ENCODE measurements at places on chromosomes 4 and X. TPM values are rescaled to one million over a fixed set of nuclear protein-coding genes. Genes with fewer than 3 reads are reported as not detected.
A peak's percentile ranks its signal among the peaks of the same experiment; 100 is the strongest.

The FRMD7 gene
- total RNA-seq = not detected

The RNF212 gene
- total RNA-seq = 3.5 TPM

The HTN3 gene
- not detected for total RNA-seq

The GYG2 gene
- not detected for total RNA-seq

DNA sequence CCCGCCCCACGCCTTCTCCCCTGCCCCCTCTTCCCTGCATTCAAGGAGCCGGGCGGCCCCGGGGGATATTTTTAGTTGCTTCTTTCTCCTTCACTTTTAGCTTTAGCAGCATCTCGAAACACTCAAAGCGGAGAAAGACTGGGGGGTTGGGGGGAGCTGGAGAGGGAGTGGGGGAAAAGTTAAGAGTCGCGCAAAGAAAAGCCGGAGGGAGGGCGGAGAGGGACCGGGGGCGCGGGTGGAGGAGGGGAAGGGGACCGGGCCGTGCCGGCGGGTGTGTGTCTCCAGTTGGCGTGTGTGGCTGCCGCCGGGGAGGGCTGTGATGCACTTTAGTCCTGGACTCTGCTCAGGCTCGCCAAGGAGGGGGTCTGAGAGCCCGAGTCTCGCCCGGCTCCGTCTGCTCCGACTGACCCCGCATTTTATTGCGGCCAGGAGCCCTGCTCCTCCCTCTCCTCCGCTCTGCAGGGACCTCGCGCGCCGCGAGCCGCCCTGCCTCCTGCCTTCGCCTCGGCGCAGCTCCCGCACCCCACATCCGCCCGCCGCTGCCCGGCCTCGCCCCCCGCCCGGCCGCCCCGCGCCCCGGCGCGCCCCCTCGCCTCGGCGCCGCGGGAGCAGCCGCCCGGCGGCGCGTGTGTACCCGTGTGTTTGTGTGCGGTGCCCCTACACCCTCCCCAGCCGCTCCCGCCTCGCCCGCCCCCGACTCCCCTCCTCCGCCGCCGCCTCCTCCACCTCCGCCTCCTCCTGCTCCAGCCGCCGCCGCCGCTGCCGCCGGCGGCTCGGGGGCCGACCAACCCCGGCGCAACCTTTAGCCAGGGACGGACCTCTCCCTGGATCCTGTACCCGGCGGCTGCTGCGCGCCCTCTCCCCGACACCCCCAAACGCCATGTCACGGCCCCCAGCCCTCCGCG lies 1.4 kb downstream of the ZNF827 start:
- peaks cover 36% of the 10 kb centered on the region for H3K4me1 ChIP-seq
- peak overlapping the region; percentile 99 for H3K4me3 ChIP-seq
- peak overlapping the region; percentile 95 for H3K27ac ChIP-seq
- peaks cover 8% of the 10 kb centered on the region for H3K36me3 ChIP-seq

DNA sequence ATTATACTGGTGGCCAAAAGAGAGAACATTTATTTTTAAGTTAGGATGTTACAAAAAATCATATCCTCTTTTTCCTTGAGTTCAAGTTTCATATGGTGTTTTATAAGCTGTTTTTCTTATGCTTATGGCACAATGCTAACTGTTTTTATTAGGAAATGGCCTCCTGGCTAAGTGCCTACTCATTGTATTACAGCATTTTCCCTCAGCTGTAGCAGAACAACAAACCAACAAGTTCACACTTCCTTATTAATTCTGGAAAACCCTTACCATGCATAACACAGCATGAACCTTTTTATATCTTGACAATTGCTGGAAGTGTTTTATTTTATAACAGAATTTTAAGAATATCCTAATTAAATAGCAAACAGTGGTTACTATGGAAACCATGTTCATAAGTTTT lies 165.8 kb downstream of the GASK1B start:
- no peak overlapping the region for H3K27ac ChIP-seq
- no peak for DNase-seq
- H3K36me3 ChIP-seq = no peaks in the 10 kb centered on the region
- no peaks in the 10 kb centered on the region for H3K27me3 ChIP-seq
- no peaks in the 10 kb centered on the region for H3K4me1 ChIP-seq

DNA sequence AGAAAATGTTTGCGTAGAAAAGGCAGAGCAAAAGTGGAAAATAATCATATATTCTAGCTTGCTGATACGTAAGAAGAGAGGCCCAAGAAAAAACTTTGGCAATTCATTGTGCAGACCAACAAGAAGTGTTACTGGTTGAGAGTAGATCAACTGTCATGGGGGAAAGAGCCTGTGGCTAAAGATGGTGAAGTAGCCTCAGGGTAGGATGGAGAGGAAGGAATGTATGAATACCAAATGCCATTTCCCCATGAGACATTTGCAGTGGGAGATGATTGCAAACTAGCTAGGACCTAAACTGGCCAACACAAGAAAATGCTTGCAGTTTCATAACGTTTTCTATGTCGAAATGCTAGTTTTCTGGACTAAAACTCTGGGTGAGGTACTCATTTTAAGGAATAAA lies 47.7 kb upstream of the ADGRL3 start:
- no peaks in the 10 kb centered on the region for H3K4me1 ChIP-seq
- no peak overlapping the region for H3K27ac ChIP-seq
- no peak overlapping the region for H3K4me3 ChIP-seq
- H3K27me3 ChIP-seq = no peaks in the 10 kb centered on the region
- H3K36me3 ChIP-seq = no peaks in the 10 kb centered on the region

- no peak for DNase-seq
- H3K4me3 ChIP-seq = no peak overlapping the region
- peaks cover 14% of the 10 kb centered on the region for H3K36me3 ChIP-seq
- peaks cover 20% of the 10 kb centered on the region for H3K4me1 ChIP-seq
Observed at GRCh38 chr4:7823416-7823824, 116.2 kb downstream of the AFAP1 start.

DNA sequence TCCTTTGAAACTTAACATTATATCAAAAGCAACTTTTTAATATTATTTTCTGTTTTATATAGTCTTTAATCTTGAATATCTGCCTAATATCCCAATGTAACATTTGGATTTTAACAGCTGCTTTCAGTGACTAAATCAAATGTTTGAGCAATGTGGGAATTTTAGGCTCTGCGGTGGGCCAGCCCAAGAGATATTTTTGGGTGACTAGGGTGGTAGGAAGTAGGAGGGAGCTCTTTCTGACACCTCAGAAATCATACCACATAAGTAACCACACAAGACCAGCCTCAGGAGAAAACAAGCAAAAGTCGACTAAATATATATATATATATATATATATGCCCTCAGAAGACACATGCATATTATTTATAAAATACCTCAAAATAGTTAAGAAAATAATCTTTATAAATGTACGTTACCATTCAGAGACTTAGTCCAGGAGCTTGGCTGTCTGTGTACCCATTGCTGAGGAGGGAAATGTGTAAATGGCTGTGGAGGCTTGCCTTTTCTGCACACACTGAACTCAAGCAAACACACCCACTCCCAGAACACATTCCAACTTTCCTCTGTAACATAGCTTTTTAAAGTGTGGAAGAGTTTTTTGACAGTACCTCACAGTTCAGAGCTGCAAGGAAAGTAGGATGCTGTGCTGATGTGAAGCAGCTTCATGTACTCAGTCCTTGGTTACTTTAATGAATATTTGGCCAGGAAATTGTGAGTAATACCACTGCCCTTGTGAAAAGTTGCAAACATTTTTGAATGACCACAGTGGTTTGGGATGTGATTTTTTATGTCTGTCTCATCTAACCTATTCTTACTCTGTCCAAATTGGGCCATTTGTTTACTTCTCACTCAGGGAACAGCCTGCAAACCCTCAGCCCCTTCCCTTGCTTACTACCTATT lies at the start of gene RTL3:
Gene RTL3, minus strand, starts transcription at position 484 of the 900 bp plus-strand sequence. CDS start 908 bp downstream, outside the sequence.
- no peak for DNase-seq
- H3K36me3 ChIP-seq = no peaks in the 10 kb centered on the region
- peaks cover 22% of the 10 kb centered on the region for H3K4me1 ChIP-seq
- H3K27me3 ChIP-seq = no peaks in the 10 kb centered on the region

DNA sequence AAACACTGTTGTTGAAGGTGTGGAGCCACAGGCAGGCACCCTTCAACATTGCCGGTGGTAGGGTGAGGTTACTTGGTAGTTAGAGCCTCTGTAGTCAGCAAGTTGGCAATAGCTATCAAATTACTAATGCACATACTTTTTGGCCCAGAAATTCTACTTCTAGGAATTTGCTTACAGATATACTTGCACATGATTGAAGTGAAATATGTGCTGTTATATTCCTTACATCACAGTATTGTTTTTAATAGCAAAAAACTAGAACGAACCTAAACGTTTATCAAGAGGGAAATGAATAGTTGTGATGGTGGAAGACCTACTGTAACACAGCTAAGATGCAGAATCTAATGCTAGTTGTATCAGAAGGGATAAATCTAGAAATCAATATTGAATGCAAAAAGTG lies 7.7 kb upstream of the PJA1 start:
- H3K4me1 ChIP-seq = no peaks in the 10 kb centered on the region
- peaks cover 7% of the 10 kb centered on the region for H3K27me3 ChIP-seq
- H3K36me3 ChIP-seq = no peaks in the 10 kb centered on the region

GRCh38 chr4:25800245-25800644 lies 62.5 kb downstream of the SEL1L3 start:
- H3K27ac ChIP-seq = no peak overlapping the region
- H3K4me1 ChIP-seq = no peaks in the 10 kb centered on the region
- H3K27me3 ChIP-seq = no peaks in the 10 kb centered on the region
- H3K4me3 ChIP-seq = no peak overlapping the region

DNA sequence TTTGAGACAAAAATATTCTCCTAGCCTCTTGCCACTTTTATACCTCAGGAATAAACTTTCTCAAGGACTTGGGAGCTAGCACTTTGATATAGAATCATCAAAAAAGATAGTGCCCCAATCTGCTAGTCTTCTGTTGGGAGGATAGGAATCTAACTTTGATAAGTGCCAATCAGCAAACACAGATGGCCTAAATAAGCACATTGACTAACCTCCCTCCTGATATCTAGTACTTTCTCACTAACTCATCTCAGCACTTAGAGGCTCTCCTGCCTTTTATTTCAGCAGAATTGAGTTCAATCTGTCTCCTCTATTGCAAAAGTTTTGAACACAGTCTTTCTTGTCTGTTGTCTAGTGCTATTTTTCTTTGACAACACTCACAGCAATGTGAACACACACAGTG lies 798.4 kb upstream of the FTHL17 start:
- no peaks in the 10 kb centered on the region for H3K36me3 ChIP-seq
- no peak overlapping the region for H3K27ac ChIP-seq
- H3K27me3 ChIP-seq = no peaks in the 10 kb centered on the region
- DNase-seq = no peak

DNA sequence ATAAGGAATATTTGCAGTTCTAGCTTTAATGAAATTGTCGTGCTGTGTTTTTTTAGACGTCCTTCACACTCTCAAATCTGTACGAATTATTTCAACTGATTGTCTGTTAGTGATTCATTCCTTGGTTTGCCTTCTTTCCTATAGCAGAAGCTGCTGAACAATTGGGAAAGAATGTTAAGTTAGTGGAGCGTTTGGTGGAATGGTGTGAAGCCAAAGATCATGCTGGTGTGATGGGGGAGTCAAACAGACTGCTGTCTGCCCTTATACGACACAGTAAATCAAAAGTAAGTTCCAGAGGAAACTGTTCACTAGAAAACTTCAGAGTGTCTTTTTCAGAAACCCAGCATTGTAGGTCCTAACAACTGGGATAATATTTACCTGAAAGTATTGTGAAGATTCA lies 159.9 kb downstream of the RAP1GDS1 start:
- no peak overlapping the region for H3K27ac ChIP-seq
- H3K36me3 ChIP-seq = peaks cover 63% of the 10 kb centered on the region
- no peak overlapping the region for H3K4me3 ChIP-seq
- H3K27me3 ChIP-seq = no peaks in the 10 kb centered on the region

DNA sequence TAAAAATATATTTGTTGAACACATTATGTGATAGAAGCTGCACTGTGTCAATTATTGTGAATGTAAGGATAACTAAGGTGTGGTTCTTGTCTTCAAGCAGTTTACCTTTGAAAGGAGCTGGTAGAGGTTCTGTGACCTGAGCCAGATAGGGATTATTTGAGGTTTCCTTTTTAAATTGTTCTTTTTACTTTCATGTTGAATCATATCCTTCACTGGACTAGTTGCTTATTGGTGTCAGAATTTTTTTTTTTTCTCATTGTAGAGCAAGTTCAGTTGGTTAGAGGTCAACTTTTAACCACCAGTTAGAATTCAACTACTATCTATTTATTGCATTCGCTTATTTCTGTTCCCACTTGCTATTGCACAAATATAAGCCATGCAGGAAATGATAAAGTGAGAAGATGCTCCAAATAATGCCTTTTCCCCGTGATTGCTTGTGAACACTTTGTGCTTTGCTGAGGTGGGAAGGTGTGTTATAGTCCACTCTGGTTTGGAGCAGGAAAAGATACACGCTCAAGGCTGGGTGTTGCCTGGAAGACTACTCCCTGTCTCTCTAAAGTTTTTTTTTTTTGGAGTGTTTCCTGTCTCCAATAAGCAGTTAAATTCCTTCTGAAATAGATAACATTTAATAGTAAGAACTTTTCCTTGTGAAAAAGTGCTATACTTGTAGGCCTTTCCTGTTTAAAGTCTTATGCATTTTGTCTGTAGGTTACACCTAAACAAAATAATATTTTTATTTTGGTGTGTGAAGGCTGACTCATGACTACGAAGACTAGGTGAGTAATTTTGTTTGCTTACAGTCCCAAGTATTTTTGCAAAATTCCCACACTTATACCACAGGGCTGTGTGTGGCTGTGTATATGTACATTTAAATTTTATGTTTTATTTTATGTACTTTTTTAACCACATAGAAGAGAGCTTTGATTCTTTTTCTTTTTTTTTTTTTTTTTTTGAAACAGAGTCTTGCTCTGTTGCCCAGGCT lies 83.8 kb upstream of the LCORL start:
- H3K4me3 ChIP-seq = no peak overlapping the region
- no peaks in the 10 kb centered on the region for H3K27me3 ChIP-seq
- DNase-seq = no peak
- no peaks in the 10 kb centered on the region for H3K36me3 ChIP-seq

- H3K36me3 ChIP-seq = no peaks in the 10 kb centered on the region
- no peak for DNase-seq
- H3K27me3 ChIP-seq = no peaks in the 10 kb centered on the region
- H3K4me3 ChIP-seq = no peak overlapping the region
- no peaks in the 10 kb centered on the region for H3K4me1 ChIP-seq
Observed at GRCh38 chrX:103999234-103999633, 14.3 kb downstream of the H2BW1 start.

GRCh38 chr4:146105464-146105863 lies 70.1 kb upstream of the LSM6 start:
- H3K4me3 ChIP-seq = no peak overlapping the region
- H3K4me1 ChIP-seq = no peaks in the 10 kb centered on the region
- DNase-seq = no peak
- H3K36me3 ChIP-seq = no peaks in the 10 kb centered on the region
- H3K27me3 ChIP-seq = peaks cover 4% of the 10 kb centered on the region

- H3K4me1 ChIP-seq = peaks cover 11% of the 10 kb centered on the region
- H3K4me3 ChIP-seq = no peak overlapping the region
- H3K36me3 ChIP-seq = no peaks in the 10 kb centered on the region
Observed at GRCh38 chr4:76896614-76897535, 1.1 kb downstream of the SOWAHB start.

GRCh38 chr4:176875446-176875930 lies 82.8 kb upstream of the VEGFC start:
- H3K4me1 ChIP-seq = no peaks in the 10 kb centered on the region
- H3K27ac ChIP-seq = no peak overlapping the region
- no peak for DNase-seq
- no peaks in the 10 kb centered on the region for H3K27me3 ChIP-seq

All from activated CD4-positive, alpha-beta T cell treated with anti-CD3 and anti-CD28 coated beads, Interleukin-2, amount 10 ng/mL, durations not matched to agents 7 days and 5 days (primary cell).